CD4-positive, alpha-beta T cell treated with Interferon alpha-2 for 1 hour (primary cell): ENCODE measurements at places on chromosomes 2 and 18.

GRCh38 chr2:191696001-191696400, 18.1 kb downstream of the NABP1 start:
- DNase-seq, result no peak

DNA sequence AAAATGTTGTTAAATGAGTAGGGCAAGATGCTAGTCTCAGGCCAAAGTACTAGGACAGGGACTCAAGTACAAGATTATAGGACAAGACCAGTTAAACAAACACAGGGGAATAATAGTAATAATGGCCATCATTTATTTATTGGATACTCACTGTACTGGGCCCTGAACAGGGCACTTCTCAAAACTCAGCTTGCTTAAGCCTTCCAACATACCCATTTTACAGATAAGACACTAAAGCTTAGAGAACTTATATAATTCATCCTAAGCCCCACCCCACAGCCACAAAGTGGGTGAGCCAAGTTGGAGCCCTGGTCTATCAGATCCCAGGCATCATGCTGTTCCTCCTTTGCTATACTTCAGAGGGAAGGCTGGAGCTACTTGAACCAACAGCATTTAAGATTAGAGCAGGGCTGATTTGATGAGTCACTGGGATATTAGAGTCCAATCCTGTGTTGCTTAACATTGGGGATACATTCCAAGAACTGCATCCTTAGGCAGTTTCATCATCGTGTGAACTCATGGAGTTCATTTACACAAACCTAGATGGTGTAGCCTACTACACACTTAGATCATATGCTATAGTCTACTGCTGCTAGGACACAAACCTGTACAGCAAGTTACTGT, 153.6 kb downstream of the MTCL1 start:
- DNase-seq, result no peak

DNA sequence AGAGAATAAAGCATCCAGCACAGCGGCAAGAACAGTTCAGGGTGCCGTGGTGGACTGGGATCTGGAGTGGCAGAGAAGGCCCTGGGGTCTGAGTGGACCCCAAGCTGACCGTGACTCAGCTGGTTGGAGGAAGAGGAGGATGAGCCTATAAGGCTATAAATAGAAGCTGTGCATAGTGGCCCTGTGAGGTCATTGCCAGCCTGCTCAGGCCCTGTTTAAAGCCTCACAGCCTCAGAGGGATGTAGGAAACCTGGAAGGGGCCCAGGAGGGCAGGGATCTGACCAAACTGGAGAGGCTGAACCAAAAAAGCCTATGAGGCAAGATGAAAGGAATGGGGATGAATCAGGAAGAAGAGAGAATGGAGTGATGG, 11.3 kb upstream of the DES start:
- DNase-seq, result no peak

- no peak for DNase-seq
Measured at GRCh38 chr18:21598726-21599584, 1.5 kb downstream of the ESCO1 start.
